ENCODE measurements at places on chromosomes 3 and 15.

- DNase-seq, result no peak
Measured at GRCh38 chr3:133958071-133958805, 62.6 kb upstream of the RAB6B start.

- DNase-seq, result no peak
Measured at GRCh38 chr15:42413920-42414319, 54.6 kb downstream of the CAPN3 start.

GRCh38 chr3:49493901-49494300 lies 23.8 kb downstream of the DAG1 start:
- no peak for DNase-seq

DNA sequence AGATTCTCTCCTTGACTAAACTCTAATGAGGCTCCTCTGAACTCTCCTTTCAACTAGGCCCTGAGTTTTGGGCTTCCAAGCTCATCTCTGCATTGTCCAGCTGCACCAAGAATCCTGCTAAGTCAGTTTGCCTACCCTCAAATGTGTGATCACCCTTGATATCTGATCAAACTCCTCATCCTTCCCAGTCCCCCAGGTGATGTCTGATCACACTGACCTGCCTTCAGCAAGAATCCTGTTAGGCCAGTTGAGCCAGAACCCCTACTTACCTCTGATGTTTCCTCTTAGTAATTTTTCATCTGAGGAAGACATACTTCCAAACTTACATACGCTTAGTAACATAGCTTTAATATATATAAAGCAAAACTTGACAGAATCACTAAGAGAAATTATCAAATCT lies 28.8 kb downstream of the SUMF1 start:
- DNase-seq, result no peak

GRCh38 chr15:44296625-44297524 lies 8.4 kb downstream of the GOLM2 start:
- DNase-seq, result peak; percentile 3

DNA sequence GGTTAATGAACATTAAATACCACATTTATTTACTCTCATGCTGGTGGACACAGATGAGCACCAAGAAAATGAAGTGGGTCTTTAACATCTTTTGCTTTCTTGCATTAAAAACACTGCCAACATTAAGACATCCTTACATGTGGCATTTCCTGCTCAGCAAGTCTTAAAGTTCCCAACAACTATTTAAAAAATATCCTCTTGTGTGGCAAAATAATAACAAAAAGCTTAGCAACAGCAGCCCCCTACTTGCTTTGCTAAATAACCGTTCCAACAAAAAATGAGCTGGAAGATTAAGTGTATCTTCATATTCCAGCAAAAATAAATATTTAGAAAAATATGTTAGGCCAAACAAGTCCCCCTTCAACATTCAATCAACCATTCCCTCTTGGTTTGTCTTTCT lies 93.1 kb downstream of the SUCLG2 start:
- no peak for DNase-seq

GRCh38 chr3:100746092-100746491 lies 36.8 kb downstream of the TFG start:
- no peak for DNase-seq

DNA sequence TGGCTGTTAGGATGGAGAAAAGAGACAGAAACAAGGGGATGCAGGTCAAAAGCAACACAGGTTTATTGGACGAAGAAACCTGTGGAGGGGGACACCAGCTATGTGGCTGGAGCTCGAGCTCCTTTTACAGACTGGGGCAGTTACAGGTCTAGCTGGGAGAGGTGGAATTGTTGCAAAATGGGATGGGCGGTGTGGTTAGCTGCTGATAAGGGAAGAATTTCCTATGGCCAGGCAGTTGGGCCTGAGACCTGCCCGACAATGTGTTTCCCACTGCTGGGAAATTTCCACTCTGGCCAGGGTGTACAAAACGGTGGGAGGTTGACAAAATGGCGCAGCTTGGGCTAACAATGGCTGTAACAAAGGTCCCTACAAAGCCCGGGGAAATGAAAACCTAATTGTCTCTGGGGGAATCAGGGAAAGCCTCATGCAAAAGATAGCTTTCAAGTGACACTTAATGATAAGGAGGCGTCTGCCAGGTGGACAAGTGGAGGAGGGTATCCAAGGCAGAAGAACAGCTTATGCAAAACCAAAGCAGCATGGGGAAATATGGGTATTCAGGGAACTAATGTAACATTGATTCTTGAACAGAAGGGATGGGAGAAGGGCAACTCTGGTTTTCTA lies 137.4 kb upstream of the SGO1 start:
- no peak for DNase-seq

GRCh38 chr3:32238453-32239306 lies at the start of gene CMTM8:
CMTM8 (plus strand) TSS chr3:32238680; CDS start chr3:32238973, 293 bp downstream.
- no peak for DNase-seq

DNA sequence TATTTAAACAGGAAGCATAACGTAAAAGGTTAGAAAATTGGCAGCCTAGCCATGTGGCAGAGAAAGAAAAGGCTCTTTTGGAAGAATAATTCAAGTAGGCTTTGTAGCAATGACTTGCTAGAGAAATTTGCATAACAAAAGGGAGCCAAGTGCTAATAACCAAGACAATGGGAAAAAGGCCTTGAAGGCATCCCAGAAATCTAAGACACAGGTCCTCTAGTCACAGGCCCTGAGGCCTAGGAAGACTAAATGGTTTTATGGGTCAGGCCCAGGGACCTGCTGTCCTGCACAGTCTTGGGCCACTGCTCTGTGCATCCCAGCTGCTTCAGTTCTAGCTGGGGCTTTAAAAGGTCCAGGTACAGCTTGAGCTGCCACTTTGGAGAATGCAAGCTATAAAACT lies 78.5 kb downstream of the FGF7 start:
- no peak for DNase-seq

- no peak for DNase-seq
Measured at GRCh38 chr3:56812754-56813652, 11.3 kb upstream of the ARHGEF3 start.

- no peak for DNase-seq
Measured at GRCh38 chr3:48129921-48130320, 58.3 kb downstream of the CDC25A start.

GRCh38 chr3:190209533-190209932 lies 88.8 kb upstream of the P3H2 start:
- no peak for DNase-seq

- DNase-seq, result no peak
Measured at GRCh38 chr3:120429921-120430361, 20.9 kb downstream of the FSTL1 start.

DNA sequence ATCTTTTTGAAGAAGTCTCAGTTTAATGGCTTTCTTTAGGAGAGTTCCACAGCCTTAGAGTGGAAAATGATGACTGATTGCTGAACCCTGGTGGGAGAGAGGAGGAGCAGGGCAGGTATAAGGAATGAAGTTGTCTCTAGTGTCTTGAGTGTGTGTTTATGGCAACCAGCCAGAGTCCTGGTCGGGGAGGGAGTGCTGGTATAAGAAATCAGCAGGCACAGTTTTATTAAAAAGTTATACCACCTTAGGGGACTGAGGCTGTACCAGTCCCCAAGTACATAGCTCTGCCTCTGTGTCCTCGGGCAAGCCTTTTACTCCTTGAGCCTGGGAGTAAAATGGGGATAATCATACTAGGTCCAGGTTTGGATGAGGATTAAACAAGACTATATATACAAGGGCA lies 29.8 kb downstream of the SLC22A14 start:
- DNase-seq, result no peak

- DNase-seq, result no peak
Measured at GRCh38 chr3:168512802-168513201, 417.1 kb upstream of the GOLIM4 start.

GRCh38 chr3:162507397-162507796 lies 1010.8 kb downstream of the OTOL1 start:
- DNase-seq, result no peak

GRCh38 chr3:55617385-55617784 lies 130.3 kb upstream of the WNT5A start:
- no peak for DNase-seq

DNA sequence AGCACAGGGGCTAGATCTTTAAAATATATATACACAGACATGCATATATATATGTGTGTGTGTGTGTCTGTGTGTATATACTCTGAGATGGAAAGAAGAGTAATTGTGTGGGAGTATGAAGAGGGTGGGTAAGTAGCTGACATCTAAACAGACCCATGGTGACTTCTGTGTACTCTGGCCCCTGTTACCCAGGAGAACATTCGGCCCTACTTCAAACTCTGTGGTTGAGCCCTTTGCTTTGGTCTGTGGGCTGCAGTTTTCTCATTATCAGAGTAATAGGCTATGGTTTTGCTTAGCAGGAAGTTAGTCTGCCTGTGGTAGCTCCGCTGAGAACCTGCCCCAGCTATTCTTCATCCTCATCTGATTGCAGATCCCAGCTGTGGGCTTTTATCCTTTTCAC lies 141.4 kb downstream of the RBPMS2 start:
- DNase-seq, result peak; percentile 49

- no peak for DNase-seq
Measured at GRCh38 chr3:179852142-179852905, 184.4 kb downstream of the PEX5L start.

GRCh38 chr15:66923438-66923881 lies 141.9 kb upstream of the SMAD3 start:
- no peak for DNase-seq

- DNase-seq, result no peak
Measured at GRCh38 chr3:98971169-98971681, 69.7 kb upstream of the DCBLD2 start.

DNA sequence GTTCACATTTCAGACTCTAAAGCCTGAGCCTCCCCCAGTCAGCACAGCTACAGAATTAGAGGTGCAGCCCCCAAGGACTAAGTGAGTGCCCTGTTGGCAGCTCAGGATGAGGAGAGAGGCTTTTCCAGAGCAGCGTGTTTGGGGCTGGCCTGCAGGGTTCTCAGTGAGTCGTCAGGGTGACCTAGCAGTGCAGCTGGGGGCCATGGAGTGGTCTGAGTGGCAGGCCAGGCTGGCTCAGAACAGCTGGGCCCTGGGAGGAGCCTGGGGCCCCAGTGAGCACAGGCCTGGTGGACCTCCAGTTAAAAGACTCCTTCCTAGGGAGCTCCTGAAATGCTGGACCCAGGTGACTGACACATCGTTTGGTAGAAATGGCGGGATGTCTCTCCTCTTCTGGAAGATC lies 108.3 kb downstream of the SLC49A4 start:
- no peak for DNase-seq

DNA sequence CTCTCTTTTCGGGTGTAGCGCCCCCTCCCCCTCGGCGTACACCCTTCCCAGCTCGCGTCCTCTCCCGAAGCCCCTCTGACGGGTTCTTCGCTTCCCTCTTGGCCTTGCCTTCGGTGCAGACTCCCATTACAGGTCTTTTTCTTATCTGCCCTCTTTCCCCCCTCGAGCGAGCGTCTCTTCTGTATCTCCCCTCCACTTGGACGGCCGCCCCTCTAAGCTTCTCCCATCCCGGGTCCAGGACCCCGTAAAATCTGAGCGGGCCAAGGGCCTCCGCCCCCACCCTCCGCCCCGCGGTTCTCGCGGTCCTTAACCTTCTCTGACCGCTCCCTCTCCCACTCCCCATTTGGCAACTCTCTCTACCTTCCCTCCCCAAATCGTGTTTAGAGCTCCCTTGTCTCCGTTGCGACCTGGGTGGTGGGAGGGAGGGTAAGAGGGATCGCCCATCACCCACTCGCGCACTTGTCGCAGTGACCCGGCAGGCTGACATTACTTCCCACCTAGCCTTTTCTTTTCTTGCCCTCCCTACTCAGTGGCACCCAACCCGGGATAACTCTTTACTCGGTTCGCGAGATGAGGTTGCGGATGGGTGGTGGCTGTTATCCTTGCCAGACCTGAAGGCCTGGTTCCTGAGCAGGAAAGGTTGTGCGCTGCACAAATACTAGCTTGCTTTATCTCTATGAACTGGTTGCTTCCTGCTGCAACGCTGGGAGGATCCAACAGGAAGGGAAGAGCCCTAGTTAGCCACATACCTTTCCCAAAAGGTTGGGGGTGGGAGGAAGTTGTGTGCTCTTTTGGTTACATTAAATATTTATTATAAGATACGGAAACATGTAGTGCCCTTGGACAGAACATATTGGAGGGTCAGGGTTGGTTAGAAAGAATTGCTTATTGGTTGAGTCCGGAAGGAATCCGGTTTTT lies 922 bp downstream of the RAB11A start:
- DNase-seq, result peak; percentile 24

DNA sequence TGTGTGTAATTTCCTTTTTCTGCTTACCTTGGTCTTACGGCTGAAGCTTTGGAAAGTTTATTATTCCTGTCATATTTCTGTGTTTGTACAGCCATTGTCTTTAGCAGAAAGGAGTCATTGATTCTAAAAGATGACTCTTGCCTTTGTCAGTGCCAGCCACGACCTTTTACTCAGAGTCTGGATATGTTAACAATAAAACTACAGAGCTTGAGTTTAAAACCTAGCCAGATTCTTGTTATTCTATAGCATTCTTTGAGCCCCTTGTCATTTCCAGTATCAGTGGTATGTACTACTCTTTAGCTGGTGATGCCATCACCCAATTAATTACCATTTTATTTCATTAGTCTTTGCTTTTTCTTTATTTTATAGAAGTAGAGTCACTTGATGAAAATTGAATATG lies 142.4 kb downstream of the TCF12 start:
- no peak for DNase-seq

- no peak for DNase-seq
Measured at GRCh38 chr3:107258300-107258699, 118.9 kb upstream of the CCDC54 start.

- no peak for DNase-seq
Measured at GRCh38 chr15:34841262-34841725, 45.9 kb upstream of the ACTC1 start.

- DNase-seq, result no peak
Measured at GRCh38 chr15:88624156-88624970, 3.2 kb downstream of the AEN start.

DNA sequence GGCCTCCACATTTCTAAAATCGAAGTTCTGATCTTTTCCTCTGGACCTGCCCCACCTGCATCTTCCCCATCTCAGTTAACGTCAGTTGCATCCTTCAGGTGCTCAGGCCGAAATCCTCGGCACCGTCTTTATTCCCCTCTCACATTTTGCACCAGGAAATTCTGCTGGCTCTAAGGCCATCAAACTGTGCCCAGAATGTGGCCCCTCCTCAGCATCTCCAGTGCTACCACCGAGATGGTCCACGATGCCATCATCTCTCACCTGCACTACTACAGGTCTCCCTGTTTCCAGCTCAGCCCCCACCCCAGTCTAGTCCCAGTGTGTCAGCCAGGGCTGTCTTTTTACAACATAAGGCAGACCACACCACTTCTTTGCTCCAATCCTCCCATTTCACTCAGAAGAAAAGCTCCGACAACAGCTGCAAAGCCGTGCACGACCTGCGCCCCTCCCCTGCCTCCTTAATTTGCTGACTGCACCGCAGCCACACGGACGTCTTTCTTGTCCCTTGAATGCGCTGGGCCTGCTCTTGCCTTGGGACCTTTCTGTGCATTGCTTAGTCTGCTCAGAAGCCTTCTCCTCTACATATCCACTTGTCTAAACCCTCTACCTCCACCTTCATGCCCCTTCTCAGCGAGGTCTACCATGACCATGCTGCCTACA lies 14.4 kb downstream of the MUC20 start:
- DNase-seq, result no peak
